ENCODE measurements at places on chromosomes 6 and 20.
A peak's percentile ranks its signal among the peaks of the same experiment; 100 is the strongest.

DNA sequence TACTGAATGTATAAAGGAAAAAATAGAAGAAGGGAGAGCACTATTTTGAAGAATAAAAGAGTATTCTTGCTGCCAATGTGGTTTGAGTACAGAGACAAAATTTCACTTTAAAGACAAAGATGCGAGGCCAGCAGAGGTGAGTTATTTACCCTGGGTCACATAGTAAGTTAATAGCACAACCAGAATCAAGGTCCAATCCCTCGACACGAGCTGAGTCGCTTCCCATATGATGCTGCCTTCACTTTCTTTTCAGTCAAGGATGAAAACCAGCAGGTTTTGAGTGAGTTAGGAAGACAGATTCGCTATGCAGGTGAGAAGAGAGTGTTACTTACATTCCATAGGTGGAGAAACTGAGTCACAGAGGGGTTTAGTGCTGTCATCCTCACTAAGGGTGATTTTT is 75.8 kb downstream of the F13A1 start:
- no peak for DNase-seq

DNA sequence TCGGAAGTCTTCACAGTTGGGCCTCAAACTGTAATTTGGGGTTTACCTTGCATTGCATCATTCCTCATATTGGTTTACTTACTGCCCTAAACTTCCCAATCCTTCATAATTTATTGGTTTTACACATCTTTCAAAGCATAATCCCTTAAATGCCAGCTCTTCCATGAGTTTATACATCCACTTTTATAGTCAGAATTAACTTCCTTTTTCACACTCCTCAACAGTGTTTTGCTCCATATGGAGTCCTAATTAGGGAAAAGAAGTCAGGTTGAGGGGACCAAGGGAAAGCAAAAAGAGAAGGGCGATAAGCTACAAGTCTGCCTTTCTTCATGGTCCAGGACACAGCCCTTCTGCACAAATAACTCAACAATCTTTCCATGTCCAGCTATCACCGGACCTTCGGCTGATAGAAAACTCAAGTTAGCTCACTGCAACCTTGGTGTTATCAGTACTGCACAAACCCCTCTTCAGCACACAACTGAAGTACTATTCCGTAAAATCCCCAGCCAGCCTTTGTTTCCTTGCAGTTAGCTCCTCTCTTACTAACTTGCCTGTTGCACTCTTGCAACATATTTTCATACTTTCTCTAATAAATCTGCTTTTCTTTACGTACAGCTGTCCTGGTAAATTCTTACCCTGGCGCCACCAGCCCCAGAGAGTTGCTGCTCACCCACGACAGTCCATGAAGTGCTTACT is 2.0 kb downstream of the EEF1E1 start:
- DNase-seq, result no peak

DNA sequence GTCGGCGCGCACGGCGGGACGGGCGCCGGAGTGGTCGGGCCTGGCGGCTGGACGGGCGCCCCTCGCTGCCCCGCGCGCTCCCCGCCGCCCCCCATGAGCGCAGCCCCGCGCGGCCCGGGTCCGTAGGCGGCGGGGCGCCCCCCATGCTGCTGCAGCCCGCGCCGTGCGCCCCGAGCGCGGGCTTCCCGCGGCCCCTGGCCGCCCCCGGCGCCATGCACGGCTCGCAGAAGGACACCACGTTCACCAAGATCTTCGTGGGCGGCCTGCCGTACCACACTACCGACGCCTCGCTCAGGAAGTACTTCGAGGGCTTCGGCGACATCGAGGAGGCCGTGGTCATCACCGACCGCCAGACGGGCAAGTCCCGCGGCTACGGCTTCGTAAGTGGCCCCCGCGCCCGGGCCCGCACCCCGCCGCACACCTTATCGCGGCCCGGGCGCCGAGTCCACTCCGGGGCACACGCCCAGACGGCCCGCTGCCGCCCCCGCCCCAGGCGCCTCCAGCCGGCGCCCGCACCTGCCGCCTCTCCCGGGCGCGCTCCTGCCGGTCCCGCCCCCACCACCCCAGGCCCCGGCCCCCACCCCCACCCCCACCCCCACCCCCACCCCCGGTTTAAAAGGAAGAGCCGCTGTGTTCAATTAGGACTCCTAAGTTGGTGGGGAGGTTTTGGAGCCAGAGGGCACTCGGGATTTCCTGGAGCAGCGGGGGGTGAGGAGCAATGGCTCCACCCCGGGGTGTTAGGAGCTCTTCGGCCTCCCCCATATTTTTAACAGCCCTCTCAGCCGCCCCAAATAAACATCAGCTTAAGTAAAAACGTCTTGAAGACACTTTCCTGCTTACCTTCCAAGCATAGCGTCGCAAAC is 474 bp downstream of the RBM38 start:
- no peak for DNase-seq

DNA sequence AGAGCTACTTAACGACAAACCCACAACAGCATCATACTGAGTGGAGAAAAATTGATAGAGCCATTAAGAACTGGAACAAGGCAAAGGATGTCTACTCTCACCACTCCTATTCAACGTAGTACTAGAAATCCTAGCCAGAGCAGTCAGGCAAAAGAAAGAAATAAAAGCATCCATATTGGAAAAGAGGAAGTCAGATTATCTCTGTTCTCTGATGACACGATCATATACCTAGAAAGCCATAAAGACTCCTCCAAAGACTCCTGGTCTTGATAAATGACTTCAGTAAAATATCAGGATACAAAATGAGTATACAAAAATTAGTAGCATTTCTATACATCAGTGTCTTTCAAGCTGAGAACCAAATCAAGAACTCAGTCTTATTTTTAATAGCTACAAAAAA is 17.0 kb upstream of the FHL5 start:
- DNase-seq, result no peak

DNA sequence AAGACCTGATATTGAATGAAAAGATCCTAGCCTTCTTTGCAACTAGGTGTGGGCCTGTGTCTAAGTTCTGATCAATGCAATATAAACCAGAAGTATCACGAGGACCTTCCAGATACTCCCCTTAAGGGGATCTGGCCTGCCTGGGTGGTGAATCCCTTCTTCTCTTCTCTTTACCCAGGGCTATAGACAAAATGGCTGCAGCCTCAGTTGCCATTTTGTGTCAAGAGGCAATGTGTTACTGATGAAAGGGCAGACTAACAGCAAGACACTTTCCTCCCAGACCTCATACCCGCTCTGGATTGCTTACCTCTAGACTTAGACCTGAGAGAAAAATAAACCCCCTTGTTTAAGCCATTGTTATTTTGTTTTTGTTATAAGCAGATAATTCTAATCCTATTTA is 84.5 kb upstream of the CHD6 start:
- no peak for DNase-seq

- DNase-seq, result no peak
Observed at GRCh38 chr6:136063096-136063495, 187.0 kb downstream of the MTFR2 start.

- no peak for DNase-seq
Observed at GRCh38 chr6:818196-818595, 125.3 kb upstream of the EXOC2 start.

- peak; percentile 73 for DNase-seq
Observed at GRCh38 chr6:3915076-3915791, 66.1 kb downstream of the FAM50B start.

DNA sequence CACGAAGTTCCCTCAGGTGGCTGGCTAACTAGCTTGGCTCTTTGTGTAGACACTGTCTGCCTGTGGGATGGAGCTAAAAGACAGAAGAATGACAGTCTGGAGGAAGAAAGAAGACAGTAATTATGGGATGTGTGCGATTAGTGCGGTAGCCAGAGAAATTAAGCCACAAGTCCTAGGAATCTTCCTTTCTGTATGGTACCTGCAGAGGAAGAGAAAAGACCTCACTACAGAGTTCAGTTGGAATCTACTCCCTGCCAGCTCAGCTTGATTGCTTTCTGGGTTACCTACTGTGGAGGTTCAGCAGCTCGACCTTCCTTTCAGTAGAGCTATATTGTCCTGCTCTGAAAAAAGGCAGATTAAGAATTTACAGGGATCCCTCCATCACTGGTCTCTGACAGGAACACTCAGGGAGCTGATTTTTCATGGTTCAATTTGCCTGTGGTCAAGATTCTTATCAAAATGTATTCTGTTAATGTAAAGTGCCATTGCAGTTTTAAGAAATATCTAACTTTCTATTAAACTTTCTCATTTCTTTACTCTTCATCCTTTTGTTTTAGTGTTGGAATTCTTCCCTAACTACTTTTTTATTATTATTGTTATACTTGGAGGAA is 187.2 kb downstream of the CENPW start:
- no peak for DNase-seq

DNA sequence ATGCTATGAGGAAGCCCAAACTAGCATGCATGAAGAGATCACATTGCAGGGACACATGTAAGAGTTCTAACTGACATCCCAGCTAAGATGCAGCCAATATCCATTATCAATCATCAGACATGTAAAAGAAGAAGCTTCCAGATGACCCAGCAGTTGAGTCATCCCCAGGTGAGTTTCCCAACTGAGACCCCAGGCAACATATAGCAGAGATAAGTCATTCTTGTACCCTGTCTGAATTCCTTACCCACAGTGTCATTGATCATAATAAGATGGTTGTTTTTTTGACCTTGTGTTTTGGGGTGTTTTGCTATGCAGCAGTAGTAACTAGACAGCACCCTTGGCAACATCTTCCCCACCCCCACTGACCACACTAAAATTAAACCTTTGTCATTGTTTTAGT is 18.9 kb downstream of the SIRPD start:
- no peak for DNase-seq

DNA sequence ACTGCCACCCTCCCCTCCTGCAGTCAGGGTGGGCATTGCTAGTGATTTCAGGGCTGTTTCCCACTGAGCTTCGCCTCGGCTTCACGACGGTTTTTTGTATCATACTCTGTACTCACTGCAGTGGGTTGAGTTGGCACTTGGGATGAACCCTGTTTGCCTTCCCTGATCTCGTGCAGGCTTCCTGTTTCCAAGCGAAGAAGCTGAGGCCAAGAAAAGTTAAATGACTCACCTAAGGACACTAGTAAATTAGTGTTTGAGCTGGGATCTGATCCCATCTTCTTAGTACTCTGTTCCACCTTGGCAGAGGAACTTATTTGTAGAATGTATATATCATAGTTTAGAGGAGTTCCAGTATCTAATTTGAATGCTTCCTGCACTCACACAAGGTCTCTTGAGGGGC is 50.3 kb upstream of the VSTM2L start:
- no peak for DNase-seq

DNA sequence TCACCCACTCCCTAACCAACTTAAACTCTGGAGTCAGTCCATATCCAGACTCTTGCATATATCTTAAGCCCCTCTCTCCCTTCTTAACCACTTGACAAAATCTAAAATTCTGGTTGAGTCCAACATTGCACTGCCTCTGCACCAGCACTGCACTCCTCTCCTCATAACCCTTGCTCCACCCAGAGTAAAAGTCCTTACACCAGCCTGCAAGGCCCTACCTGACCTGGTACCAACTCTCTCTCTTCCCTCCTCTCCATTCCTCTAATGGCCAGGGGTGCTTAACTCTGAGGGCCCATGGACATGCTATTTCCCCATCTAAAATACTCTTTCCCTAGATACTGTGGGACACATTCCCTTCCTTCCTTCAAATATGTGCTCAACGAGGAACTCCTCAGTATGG is 21.0 kb downstream of the STX7 start:
- no peak for DNase-seq

- DNase-seq, result no peak
Observed at GRCh38 chr6:152372945-152373344, 264.2 kb downstream of the SYNE1 start.

GRCh38 chr20:14566505-14566904 is 229.1 kb upstream of the FLRT3 start:
- DNase-seq, result no peak

- DNase-seq, result no peak
Observed at GRCh38 chr20:24472426-24472825, 3.0 kb downstream of the SYNDIG1 start.

DNA sequence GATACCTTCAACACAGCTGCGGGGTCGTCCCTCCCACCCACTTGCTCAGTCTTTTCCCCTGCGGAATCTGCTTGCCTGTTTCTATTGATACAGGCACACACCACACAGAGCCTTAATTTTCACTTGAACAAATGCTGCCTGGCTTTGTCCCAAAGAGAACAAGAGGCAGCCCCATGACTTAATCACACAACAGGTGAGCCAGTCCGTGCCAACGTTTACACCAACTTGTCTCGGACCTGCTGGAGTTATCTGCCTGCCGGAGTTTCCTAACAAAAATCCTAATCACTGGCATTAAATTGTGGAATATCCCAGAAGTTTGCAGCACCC is 186.8 kb upstream of the RREB1 start:
- no peak for DNase-seq

DNA sequence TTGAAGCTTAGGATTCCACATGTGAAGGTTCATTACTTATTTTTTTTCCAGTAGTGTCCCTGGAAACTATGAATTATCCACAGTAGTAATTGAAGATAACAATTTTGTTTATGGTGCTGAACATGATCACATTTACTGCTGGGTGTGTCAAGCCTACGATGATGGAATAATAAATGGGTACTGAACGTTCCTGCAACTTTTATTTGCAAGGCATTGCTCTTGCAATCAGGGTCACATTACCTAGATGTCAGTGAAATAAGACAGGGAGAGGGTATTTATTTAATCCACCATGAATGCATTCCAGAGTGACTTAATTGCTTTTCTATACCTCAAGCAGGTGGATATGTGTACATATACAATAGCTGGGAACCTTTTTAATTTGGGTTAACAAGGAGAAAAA is 27.0 kb upstream of the MLIP start:
- no peak for DNase-seq

- DNase-seq, result no peak
Observed at GRCh38 chr6:75488033-75488432, 5.6 kb downstream of the FILIP1 start.

- DNase-seq, result no peak
Observed at GRCh38 chr6:15335385-15335784, 89.5 kb downstream of the JARID2 start.

DNA sequence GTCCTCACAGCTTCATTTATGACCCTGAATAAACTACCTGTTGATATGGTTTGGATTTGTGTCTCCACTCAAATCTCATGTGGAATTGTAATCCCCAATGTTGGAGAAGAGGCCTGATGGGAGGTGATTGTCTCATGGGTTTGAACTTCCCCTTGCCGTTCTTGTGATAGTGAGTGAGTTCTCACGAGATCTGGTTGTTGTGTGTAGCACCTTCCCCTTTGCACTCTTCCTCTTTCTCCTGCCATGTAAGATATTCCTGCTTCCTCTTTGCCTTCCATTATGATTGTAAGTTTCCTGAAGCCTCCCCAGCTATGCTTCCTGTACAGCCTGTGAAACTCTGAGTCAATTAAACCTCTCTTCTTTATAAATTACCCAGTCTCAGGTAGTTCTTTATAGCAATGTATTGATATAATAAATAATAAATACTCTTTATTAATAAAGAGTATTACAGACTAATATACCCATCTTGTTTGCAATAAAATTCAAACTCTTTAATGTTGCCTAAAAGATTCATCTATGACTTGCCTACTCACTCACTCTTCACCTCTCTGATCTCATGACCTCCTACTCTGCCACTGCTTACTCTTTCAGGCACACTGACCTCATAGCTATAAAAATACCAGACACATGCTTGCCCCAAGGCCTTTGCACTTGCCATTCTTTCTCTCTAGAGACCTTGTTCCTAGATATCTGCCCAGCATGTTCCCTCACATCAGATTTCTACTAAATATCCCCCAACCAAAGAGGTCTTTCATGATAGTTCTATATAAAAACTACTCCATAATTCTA is 256.4 kb upstream of the MARCKS start:
- no peak for DNase-seq

GRCh38 chr6:31094389-31094881 is 17.9 kb downstream of the C6orf15 start:
- peak; percentile 49 for DNase-seq
